ENCODE measurements at places on chromosomes 6 and 20. TPM values are rescaled to one million over a fixed set of nuclear protein-coding genes. Genes with fewer than 3 reads are reported as not detected.

- DNase-seq = peak; percentile 31
Measured at GRCh38 chr6:154981079-154981870, 13.8 kb upstream of the TIAM2 start.

DNA sequence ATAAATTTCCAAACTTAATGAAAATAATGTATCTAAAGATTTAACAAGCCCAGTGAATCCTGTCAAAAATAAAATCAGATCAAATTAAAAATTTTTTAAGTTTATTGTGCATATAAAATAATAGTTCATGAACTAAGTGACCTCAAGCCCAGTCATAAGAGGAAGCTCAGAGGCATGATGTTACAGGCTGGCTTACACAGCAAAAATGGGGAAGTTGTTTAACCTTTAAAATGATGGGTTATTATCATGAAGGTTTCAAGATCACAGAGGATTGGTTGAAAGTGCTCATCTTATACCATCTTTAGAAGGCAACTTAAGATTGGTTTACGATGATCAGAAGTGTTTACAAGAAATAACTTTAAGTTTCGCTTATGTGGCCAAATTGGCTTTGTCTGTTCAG is 102.5 kb downstream of the PAK5 start:
- no peak for DNase-seq

DNA sequence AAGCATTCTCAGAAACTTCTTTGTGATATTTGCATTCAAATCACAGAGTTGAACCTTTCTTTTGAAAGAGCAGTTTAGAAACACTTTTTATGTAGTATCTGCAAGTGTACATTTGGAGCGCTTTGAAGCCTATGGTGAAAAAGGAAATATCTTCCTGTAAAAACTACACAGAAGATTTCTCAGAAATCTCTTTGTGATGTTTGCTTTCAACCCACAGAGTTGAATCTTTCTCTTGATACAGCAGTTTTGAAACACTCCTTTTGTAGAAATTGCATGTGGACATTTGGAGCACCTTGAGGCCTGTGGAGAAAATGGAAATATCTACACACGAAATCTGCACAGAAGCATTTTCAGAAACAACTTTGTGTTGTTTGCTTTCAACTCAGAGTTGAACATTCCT is 612.3 kb upstream of the ZNF337 start:
- no peak for DNase-seq

DNA sequence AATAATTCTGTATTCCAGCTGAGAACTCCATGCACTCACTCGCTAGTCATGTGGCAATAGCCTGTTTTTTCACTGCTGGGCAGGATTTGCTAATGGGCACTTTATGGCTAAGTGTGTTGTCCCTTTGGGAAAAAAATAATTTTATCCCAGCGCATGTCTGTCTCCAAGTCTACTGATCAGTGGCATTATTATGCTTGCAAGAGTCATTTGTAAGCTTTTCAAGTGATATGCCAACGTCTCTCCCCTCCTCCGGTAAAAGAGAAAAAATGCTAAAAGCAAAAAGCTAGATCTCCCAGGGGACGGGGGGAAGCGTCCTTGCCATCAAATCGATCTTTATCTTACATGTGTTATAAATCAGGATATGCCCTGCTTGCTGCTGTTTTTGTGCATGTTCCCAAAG is 407.7 kb downstream of the CDH26 start:
- no peak for DNase-seq

DNA sequence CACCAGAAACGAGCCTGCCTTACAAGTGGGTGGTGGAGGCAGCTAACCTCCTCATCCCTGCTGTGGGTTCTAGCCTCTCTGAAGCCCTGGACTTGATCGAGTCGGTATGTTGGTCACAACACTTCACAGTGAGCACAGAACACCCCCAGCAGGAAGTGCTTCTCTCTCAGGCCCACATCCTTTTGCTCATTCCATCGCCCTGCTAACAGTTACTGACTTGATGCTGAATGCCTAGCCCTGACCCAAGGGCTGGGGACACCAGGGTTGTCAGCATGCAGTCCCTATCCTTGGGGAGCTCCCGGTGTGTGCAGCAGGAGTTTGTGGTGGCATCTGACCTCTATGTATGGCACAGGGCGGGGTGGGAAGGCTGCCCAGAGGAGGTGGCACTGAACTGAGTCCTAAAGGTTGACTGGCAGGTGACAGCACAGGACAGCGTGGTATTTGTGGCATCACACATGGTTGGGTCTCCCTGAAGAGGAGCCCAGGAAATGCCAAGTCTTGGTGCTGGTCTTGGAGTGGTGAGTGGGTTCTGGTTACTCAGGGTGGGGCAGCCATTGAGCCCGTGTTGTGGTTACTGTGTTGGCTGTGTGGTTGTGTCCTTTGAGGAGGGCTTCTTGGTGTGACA is 26.7 kb downstream of the GTSF1L start:
- DNase-seq = no peak

- no peak for DNase-seq
Measured at GRCh38 chr20:46171909-46172308, 53.8 kb downstream of the CD40 start.

DNA sequence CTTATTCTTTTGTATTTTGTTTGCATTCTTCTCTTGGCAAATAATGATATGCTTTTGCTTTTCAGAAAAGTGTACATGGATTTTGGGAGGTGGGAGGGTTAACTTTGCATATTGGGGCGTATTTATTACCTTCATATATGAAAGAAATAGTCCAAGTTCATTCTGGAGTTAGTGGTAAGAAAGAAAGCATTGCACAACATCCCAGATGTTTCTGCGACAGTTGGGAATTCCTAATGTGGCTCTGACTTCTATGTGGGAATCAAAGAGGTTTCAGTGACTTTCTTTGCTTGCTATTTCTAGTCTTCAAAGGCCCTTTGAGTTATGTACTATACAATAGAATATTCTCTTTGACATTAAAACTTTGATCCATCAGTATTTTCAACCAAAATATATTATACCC is 78.1 kb downstream of the MMUT start:
- DNase-seq = no peak

The RNF146 gene
- 55.8 TPM for total RNA-seq

The COL11A2 gene
- total RNA-seq = 3.6 TPM

The CDKAL1 gene
- 12.1 TPM for total RNA-seq

The OR2B6 gene
- total RNA-seq = not detected

The SLC22A16 gene
- 2.7 TPM for total RNA-seq

The KIF25 gene
- 0.82 TPM for total RNA-seq

The SNPH gene
- 12.3 TPM for total RNA-seq

The SLPI gene
- 202 TPM for total RNA-seq

The L3MBTL1 gene
- total RNA-seq = 38.8 TPM

All from prostate gland (tissue), 2 donors.